Adrenal gland (tissue), 19 donors: ENCODE measurements at places on chromosomes 11 and 22. TPM values are rescaled to one million over a fixed set of nuclear protein-coding genes. Genes with fewer than 3 reads are reported as not detected.

Gene MPPED2
- 9.4 TPM for polyA plus RNA-seq

Gene GALNT18
- 4.0 TPM for polyA plus RNA-seq

Gene ACRV1
- 0.16 TPM for polyA plus RNA-seq

Gene SRPRA
- 61.5 TPM for polyA plus RNA-seq

Gene C11orf91
- polyA plus RNA-seq: not detected

Gene YPEL4
- polyA plus RNA-seq: 1.6 TPM

Gene NELL1
- polyA plus RNA-seq: not detected

Gene FIBIN
- polyA plus RNA-seq: 1.9 TPM
